ENCODE measurements at places on chromosomes 7 and 10. TPM values are rescaled to one million over a fixed set of nuclear protein-coding genes. Genes with fewer than 3 reads are reported as not detected.

DNA sequence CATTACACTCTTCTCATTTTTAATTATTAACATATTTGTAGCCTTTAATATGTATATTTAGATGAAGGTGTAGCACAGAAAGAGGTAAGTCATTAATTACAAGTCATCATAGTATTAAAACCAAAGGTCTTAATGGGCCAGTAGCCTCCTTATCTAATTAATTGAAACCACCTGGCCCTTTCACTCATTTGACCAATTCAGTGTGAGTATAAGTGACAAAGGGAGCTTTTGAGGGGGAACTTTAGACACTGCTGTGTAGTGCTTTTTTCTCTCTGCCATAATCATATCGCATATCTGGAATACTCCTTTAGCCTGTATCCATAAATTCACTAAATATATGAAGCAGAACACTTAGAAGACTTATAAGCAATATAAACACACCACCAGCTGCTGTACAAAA lies 562.9 kb upstream of the POT1 start:
- H3K27ac ChIP-seq = no peak overlapping the region
- no peaks in the 10 kb centered on the region for H3K27me3 ChIP-seq
- no peak for DNase-seq

DNA sequence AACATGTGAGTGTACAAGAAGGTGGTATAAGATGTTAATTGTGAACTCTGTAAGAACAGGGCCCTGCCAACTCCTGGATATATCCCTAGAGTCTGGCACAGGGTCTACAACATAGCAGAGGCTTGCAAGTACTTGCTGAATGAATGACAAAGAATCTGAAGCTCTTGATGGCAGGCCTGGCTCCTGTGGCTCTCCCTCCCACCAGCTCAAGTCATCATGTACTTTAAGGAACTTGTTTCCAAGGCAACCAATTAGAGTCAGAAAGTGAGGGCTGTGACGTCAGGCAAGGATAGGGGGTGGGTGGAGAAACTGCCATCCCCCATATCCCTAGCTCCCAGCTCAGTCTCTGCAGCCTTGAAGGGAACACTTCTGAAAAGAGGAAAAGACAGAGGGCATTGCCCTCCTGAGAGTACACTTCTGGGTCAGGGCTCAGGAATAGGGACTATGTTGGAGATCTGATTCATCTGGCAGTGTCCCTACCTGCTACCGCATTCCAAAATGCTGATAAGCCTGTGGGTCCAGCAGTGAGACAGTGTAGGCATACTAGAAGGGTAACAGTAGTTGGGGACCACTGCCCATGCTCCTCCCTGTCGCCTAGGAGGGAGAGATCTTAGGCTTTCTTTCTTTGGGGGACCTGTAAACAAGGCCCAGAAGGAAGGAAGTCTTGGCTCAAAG lies 34.6 kb upstream of the BTRC start:
- H3K4me3 ChIP-seq = no peak overlapping the region
- peaks cover 58% of the 10 kb centered on the region for H3K27me3 ChIP-seq
- H3K27ac ChIP-seq = no peak overlapping the region

GRCh38 chr10:98312822-98313221 lies 44.8 kb upstream of the LOXL4 start:
- H3K4me1 ChIP-seq = peaks cover 14% of the 10 kb centered on the region
- H3K36me3 ChIP-seq = no peaks in the 10 kb centered on the region
- H3K4me3 ChIP-seq = no peak overlapping the region
- no peaks in the 10 kb centered on the region for H3K27me3 ChIP-seq
- no peak for DNase-seq
- H3K27ac ChIP-seq = no peak overlapping the region

- no peaks in the 10 kb centered on the region for H3K27me3 ChIP-seq
- H3K27ac ChIP-seq = no peak overlapping the region
- H3K4me3 ChIP-seq = no peak overlapping the region
- H3K4me1 ChIP-seq = no peaks in the 10 kb centered on the region
- DNase-seq = no peak
These were observed 116.3 kb downstream of the PAXIP1 start for GRCh38 chr7:154886591-154886990.

DNA sequence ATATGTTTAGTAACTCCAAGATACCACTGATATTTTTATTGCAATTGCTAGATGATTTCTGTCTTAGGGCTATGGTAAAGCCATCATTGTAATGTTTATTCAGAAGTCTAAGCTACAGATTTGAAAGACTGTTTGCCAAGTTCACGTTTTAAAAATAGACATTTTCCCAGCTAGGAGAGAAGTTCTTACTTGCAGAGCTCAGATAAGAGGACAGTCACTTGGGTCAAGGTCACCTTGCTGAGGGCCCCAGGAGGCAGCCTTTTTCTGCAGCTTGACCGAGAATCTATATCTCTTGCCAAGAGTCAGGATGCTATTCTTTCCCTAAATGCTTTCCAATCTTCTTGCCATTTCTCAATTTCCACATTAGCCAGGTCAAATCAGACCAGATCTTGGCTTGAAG lies 1011.2 kb downstream of the KCNMA1 start:
- no peak overlapping the region for H3K4me3 ChIP-seq
- H3K36me3 ChIP-seq = no peaks in the 10 kb centered on the region
- H3K4me1 ChIP-seq = no peaks in the 10 kb centered on the region
- no peak overlapping the region for H3K27ac ChIP-seq

GRCh38 chr10:127142856-127143255 lies 53.5 kb downstream of the INSYN2A start:
- DNase-seq = no peak
- peaks cover 7% of the 10 kb centered on the region for H3K4me1 ChIP-seq
- no peaks in the 10 kb centered on the region for H3K27me3 ChIP-seq
- no peak overlapping the region for H3K27ac ChIP-seq

DNA sequence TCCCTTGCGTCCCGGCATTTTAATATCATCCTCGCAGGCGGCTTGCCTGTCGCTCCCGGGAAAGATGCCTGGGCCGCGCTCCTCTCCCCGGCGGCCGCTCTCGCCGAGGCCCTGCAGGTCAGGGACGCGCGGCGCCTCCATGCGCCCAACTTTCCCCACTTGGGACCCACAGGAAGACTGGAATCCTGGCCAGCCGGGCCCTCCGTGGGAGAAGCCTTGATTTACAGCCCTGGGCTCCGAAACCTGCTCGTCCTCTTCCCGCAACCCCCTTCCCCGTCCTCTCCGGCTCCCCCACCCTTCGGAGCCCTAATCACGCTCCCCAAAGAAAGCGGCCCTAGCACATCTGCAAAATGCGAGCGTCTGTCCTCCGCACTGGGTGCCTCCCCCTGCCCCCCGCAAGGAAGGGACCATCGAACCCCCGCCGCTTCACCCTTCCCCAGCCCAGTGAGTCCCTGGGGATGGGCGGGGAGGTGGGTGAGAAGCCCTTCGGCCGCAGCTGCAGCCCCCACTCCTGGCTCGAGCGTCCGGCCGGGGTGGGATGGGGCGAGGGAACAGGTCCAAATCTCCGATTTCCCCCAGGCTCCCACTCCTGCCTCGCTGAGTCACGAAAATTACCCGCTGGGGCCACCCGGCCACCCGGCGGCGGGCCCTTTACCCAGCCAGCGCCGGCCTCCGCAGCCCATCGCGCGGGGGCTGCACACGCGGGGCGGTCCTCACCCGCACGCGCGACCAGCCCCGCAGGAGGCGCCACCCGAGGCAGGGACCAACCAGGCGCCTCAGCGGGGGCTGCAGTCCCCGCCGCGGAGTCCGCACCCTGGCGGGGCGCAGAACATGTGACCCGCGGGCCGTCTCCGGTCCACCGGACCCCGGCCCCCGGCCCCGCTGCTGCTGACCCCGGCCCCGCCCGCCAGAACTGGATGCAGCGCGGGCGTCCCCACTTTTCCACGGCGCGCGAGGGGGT lies 695 bp downstream of the HSPA12A start:
- no peaks in the 10 kb centered on the region for H3K36me3 ChIP-seq
- H3K27ac ChIP-seq = peak overlapping the region; percentile 71
- peaks cover 4% of the 10 kb centered on the region for H3K4me1 ChIP-seq

GRCh38 chr7:101382937-101383336 lies 20.3 kb downstream of the COL26A1 start:
- no peak for DNase-seq
- H3K4me3 ChIP-seq = no peak overlapping the region
- no peak overlapping the region for H3K27ac ChIP-seq

DNA sequence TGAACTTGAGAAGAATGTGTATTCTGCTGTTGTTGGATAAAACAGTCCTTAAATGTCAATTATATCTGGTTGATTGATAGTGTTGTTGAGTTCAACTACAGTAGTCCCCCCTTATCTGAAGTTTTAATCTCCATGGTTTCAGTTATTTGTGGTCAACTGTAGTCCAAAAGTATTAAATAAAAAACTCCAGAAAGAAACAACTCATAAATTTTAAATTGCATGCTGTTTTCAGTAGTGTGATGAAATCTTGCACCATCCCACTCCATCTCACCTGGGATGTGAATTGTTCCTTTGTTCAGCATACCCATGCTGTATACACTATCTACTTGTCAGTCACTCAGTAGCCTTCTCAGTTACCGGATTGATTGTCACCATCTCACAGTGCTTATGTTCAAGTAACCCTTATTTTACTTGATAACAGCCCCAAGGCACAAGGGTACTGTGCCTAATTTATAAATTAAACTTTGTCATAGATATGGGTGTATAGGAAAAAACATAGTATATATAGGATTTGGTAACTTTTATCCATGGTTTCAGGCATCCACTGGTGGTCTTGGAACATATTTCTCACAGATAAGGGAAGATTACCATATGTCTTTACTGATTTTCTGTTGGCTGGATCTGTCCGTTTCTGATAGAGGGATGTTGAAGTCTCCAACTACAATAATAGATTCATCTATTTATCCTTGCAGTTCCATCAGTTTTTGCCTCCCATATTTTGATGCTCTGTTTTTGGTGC lies 57.1 kb downstream of the AOAH start:
- peaks cover 4% of the 10 kb centered on the region for H3K27me3 ChIP-seq
- no peak overlapping the region for H3K27ac ChIP-seq
- H3K36me3 ChIP-seq = no peaks in the 10 kb centered on the region
- H3K4me1 ChIP-seq = no peaks in the 10 kb centered on the region
- no peak overlapping the region for H3K4me3 ChIP-seq
- no peak for DNase-seq

- DNase-seq = no peak
- H3K4me3 ChIP-seq = peak overlapping the region; percentile 99
- H3K27ac ChIP-seq = peak overlapping the region; percentile 98
- H3K36me3 ChIP-seq = peaks cover 34% of the 10 kb centered on the region
- peaks cover 13% of the 10 kb centered on the region for H3K4me1 ChIP-seq
These were observed 4.7 kb downstream of the ZNF503 start for GRCh38 chr10:75396631-75397495.

- H3K36me3 ChIP-seq = no peaks in the 10 kb centered on the region
- no peak overlapping the region for H3K4me3 ChIP-seq
- H3K27me3 ChIP-seq = peaks cover 15% of the 10 kb centered on the region
- no peak overlapping the region for H3K27ac ChIP-seq
- H3K4me1 ChIP-seq = no peaks in the 10 kb centered on the region
These were observed 48.2 kb upstream of the LAMB4 start for GRCh38 chr7:108178398-108178797.

DNA sequence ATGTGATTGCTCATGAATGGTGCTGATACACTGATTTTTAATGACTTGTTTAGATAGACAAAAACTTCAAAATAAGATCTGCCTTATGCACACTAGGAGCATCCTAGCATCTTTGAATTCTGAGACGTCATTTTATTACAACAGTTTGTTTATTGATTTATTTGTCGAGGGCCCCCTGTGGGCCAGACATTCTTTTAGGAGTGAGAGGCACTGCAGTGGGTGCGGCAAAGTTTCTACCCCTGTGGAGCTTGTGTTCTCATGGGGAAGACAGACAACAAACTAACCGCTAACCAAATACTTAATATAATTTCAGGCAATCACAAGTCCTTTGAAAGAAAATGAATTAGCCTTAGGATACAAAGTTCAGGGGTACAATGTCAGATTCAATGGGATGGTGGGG lies 363.1 kb downstream of the RPS24 start:
- no peaks in the 10 kb centered on the region for H3K4me1 ChIP-seq
- H3K27ac ChIP-seq = no peak overlapping the region
- H3K4me3 ChIP-seq = no peak overlapping the region
- DNase-seq = no peak

GRCh38 chr7:137020351-137020750 lies 151.9 kb downstream of the CHRM2 start:
- H3K36me3 ChIP-seq = peaks cover 17% of the 10 kb centered on the region
- no peak overlapping the region for H3K4me3 ChIP-seq

- H3K27me3 ChIP-seq = no peaks in the 10 kb centered on the region
- H3K27ac ChIP-seq = no peak overlapping the region
- H3K36me3 ChIP-seq = no peaks in the 10 kb centered on the region
- no peak for DNase-seq
- H3K4me3 ChIP-seq = no peak overlapping the region
These were observed 79.8 kb downstream of the GAD2 start for GRCh38 chr10:26296360-26296759.

- H3K4me3 ChIP-seq = no peak overlapping the region
- DNase-seq = no peak
- H3K36me3 ChIP-seq = no peaks in the 10 kb centered on the region
- H3K27ac ChIP-seq = no peak overlapping the region
- H3K27me3 ChIP-seq = peaks cover 6% of the 10 kb centered on the region
These were observed 94.9 kb upstream of the PRSS1 start for GRCh38 chr7:142654398-142654797.

DNA sequence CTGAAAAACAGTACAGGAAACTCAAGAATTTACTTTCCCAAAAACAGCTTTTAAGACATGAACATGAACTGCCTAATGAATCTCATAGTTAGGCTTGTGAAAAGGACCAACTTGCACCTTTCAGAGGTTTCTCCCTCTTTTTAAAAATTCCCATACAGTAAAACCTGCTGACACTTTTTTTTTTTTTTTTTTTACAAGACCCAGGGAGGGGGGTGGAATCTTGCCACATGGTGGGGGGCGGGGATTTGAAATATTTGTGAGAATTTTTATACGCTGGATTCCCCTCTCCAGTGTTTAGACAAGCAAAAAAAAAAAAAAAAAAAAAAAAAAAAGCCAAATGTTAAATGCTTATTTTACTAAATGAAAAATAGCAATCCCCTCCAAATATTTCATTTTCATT lies 57.4 kb downstream of the HIBADH start:
- H3K36me3 ChIP-seq = no peaks in the 10 kb centered on the region
- no peaks in the 10 kb centered on the region for H3K27me3 ChIP-seq
- H3K4me1 ChIP-seq = peaks cover 6% of the 10 kb centered on the region
- no peak overlapping the region for H3K4me3 ChIP-seq
- DNase-seq = no peak

The TRIM50 gene
- not detected for total RNA-seq

The TBRG4 gene
- 56.7 TPM for total RNA-seq

The RPS24 gene
- 1,664 TPM for total RNA-seq

The PROSER2 gene
- total RNA-seq = 1.4 TPM

The PLA2G12B gene
- not detected for total RNA-seq

The GPR15LG gene
- not detected for total RNA-seq

The TSPAN12 gene
- 0.72 TPM for total RNA-seq

The TMEM176B gene
- total RNA-seq = not detected

The HOXA4 gene
- total RNA-seq = 1.1 TPM

The SLC13A1 gene
- not detected for total RNA-seq

The ELFN1 gene
- 1.6 TPM for total RNA-seq

The SLC18A3 gene
- total RNA-seq = not detected

The MSMB gene
- total RNA-seq = not detected

The WNT2 gene
- total RNA-seq = 1.4 TPM
